ENCODE measurements at places on chromosomes 16 and 17.

- DNase-seq, result peak; percentile 81
Measured at GRCh38 chr16:56481468-56482122, 30.2 kb downstream of the OGFOD1 start.

DNA sequence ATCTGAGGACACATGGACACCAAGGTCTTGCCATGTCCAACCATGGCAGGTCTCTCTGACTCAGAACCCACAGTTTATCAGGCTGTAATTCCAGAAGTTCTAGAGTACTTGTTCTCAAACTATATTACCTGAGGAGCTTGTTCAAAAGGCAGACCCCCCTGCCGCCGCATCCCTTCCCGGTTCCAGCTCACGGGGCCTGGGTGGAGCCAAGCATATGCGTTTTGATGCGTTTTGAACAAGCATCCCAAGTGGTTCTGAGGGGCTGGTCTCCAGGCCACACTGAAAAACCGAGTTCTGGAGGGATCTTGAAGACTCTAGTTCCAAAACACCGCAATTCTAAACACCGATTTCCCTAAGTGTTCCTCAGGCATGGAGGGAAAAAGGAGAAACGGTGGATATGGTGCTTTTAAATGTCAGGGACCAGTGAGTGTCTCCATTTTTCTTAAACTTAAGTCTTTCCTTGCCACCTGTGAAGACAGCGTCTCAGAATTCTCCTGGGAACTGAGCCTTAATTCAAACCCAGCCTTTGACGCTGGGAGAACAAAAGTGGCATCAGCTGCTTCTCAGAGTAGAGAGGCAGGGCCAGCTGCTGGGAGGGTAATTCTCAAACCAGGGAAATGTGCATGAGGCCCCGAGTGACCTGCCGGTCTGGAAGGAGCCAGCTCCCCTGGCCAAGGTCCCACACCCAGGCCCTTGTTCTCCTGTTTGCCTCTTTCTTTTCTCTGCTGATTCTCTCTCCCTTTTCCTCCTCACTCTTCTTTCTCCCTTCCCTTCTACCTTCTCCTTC is 84.4 kb upstream of the PLCG2 start:
- no peak for DNase-seq

DNA sequence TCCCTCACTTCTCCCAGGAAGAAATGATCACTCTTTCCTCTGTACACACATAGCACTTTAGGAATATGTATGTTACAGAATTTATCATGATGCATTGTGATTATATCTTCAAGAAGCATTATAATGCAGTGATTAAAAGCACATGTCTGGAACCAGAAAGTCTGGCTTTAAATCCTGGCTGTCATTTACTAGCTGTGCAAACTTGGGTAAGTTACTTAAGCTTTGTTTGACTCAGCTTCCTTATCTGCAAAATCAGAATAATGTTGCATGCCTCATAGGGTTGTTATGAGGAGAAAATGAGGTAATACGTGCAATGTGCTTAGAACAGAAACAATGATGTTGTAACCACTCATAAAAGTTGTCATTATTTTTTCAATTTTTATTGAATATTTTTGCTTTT is 156.3 kb upstream of the ZKSCAN2 start:
- DNase-seq, result peak; percentile 1

DNA sequence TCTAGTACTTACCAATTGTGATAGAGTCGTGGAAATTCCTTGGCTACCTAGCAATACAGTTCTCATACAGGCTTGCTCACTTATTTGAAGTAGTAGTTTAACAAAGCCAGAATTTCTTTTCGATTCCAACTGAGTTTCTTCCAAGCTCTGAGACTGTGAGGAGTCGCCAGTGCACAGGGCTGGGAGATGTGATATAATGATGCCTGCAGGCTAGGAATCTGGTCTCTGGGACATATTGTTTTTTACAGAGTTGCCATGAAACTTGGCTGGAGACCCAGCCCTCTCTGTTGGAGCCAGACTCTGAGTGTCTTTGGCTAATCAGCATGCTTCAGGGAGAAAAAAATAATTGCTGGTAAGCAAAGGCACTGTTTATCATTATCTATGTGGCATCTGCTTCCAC is 698.8 kb upstream of the GOT2 start:
- no peak for DNase-seq

DNA sequence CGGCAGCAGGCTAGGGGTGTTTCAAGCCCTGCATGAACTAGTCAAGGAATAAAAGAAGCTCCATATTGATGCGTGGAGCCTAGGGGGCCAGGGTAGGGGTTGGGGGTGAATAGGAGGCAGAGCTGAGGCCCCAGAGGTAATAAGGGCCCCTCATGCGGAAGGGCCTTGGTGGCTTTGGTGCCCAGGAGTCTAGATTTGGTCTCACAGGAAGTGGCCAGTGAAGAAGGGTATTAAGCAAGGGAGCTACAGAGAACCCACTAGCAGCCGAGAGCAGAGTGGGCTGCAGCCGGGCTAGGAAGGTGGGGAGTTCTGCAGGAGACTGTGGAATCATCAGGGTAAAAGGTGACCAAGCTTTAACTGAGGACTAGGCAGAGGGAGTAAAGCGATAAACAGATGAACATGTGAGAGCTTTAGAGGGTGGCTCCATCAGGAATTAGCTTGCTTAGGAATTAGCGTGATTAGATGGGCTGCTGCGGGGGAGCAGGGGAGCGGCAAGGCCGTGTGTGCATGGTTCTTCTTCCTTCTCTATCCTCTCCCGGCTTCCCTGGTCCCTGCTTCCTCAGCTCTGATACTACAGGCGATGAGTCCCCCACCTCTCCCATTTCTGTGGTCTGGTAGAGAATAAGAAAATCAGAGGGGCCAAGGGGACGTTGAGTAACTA is 9.8 kb downstream of the GNGT2 start:
- no peak for DNase-seq

DNA sequence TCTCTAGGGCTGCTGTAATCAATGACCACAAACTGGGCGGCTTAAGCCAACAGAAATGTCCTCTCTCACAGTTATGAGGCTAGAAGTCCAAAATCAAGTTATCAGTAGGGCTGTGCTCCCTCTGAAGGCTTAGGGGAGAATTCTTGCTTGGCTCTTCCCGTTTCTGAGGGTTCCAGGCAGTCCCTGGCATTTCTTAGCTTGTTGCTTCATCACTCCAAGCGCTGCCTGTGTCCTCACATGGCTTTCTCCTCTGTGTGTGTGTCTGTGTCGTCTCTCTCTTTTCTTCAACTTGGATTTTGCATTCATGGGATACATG is 13.7 kb upstream of the CDC42EP4 start:
- peak; percentile 81 for DNase-seq

- DNase-seq, result no peak
Measured at GRCh38 chr16:84840687-84841627, 21.2 kb downstream of the CRISPLD2 start.

GRCh38 chr16:66525396-66526180 is 24.3 kb downstream of the TK2 start:
- DNase-seq, result no peak

DNA sequence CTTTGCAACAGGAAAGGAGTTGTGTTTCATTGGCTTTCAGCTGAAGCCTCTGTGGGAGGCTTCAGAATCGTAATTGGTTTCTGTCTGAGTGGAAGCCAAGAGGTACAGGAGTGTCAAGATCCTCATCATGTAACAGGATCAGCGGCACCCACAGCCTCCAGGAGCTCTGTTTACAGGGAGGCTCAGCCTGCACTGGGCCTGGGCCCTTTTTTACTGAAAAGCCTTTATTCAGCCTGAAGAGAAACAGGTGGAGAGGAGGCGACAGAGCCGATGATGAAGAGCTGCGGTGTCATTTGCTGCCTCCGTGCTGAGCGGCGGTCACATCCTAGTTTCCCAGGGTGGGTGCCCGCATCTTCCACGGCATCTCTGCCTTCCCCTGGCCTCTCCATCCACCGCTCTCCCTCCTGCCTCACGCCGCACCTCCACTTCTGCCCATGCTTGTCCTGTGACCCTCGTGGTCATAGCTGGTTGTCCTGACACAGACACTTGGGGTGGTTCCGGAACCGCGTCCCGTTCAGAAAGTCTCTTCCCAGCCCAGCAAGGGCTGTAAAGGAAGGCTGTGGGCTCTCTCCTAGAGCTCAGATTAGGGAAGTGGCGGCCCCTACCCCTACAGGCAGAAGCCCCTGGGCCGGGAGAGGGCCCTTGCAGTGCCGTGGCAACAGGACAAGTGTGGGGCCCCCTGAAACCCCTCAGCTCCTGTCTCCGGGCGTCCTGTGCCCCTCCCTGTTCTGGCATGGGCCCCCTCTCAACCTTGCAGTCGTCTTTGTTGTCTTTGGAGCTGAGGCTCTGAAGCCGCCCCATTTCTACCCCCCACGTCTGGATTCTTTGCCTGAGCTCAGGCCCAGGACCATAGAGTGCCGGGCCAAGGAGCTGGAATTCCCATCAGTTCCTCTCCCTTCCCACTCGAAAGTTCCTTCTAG is 53.9 kb upstream of the CHMP6 start:
- no peak for DNase-seq

DNA sequence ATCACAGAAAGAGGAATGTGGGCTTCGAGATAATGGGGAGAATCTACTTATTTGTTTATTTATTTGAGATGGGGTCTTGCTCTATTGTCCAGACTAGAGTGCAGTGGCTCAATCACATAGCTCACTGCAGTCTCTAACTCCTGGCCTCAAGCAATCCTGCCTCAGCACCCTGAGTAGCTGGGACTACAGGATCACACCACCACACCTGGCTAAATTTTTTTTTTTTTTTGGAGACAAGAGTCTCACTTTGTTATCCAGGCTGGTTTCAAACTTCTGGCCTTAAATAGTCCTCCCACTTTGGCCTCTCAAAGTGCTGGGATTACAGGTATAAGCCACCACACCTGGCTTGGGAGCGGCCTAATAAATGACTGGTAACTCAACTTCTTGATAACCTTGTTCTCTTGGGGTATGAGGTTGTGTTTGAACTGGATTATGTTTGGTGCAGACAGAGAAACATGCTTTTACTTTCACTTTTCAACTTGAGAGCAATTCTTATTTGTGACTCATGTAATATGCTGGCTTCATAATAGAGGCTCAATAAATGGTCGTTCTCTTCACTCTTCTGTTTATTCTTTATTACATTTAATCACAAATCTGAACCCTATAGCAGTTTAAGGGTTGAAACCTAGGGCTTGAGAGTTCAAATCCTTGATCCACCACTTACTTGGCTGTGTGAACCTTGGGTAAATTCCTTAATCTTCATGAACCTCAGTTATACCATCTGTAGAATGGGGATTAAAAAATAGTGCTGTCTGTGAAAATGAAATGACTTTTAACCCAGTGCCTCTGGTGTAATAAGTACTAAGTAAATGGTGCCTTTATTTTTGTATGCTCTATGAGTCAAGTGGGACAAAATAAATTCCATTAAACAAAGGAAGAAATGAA is 129.1 kb upstream of the HS3ST2 start:
- DNase-seq, result peak; percentile 54

- DNase-seq, result no peak
Measured at GRCh38 chr17:27994586-27994985, 47.9 kb upstream of the NLK start.

- no peak for DNase-seq
Measured at GRCh38 chr17:57201481-57201880, 54.8 kb upstream of the MSI2 start.

- DNase-seq, result no peak
Measured at GRCh38 chr16:67544329-67544841, 15.8 kb downstream of the RIPOR1 start.

DNA sequence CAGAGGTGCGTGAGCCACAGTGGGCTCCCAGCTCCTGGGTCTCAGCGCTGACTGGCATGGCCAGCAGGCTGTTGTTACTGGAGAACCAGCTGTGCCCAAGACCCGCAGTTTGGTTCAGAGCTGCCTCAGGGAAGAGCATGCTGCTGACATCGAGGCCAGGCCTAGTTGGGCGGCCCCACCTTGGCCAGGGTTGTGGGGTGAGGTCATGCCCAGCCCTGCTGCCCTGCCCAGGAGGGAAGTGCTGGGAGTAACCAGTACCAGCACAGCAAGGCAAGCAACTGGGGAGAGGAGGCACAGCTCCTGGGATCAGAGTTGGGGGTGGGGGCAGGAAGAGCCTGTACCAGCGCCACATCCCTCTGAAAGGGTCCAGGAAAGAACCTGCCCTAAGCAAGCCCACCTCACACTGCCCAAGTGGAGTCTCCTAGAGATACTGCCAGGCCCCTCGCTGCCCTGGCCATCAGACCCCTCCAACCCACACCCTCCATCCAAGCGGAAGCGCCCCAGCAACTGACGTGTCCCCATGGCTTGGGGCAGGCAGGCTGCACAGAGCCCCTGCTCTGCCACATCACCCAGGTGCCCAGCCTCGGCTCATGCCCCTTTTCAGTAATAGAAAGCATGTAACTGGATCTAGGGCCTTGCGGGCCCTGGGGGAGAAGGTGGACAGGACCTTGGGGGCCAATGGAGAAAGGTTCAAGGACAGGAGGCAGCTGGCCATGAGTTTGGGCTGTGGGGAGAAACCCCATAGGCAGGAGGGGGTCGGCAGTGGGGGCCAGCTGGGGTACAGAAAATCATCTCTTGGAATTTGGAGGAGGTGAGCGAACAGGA is 990 bp downstream of the DOK4 start:
- DNase-seq, result no peak

DNA sequence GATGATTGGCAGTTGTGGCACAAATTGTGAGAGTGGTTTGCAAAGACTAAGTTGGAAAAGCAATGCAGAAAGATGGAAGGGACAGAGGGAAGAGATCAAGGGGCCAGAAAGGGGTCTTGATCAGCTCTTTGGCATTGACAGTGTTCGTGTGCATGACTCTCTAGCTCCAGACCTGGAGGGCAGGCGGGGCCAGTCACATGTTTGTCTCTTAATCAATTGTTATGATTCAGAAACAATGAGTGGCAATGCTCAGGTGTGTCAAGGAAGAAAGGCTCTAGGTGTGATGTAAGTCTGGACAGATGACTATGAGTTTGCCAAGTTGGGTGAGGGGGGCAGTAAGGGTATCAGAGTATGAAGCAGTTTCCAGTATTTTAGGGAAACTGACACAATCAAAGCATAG is 32.1 kb downstream of the WSB1 start:
- no peak for DNase-seq

DNA sequence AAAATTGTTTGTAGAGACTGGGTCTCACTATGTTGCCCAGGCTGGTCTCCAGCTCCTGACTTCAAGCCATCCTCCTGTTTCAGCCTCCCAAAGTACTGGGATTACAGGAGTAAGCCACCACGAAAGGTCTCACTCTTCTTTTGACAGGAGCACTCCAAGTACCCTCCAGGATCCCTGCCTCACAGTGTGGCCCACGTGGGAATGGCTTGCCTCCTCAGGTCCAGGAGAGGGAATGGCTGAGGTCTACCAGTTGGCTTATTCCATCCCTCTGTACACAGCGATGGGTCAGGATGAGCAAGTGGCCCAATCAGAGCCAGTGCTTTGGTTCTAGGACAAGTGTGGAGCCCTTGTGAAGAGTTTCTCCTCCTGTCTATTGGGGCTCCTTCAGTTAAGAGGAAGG is 73.7 kb upstream of the ZNF423 start:
- no peak for DNase-seq

DNA sequence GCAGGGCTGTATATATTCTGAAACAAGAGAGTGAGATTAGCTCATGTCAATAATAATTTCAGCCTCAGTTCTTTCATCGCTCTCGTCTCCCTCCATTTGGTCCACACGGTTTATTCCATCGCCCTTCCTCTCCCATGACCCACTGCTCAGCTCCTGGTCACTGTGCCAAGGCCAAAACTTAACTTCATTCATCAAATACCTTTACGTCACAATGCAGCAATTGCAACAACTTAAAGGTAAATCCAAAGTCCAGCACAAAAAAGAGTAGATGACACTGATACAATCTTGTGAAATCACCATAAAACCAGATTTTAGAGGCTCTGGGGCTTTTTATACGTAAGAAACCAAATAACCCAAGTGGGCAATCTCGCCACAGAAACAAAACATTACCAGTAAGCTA is 72.0 kb downstream of the ANKRD11 start:
- no peak for DNase-seq

GRCh38 chr17:835263-835662 is 53.1 kb downstream of the MRM3 start:
- DNase-seq, result peak; percentile 98

- DNase-seq, result no peak
Measured at GRCh38 chr17:80129006-80129565, 17.8 kb downstream of the EIF4A3 start.

Data from iris pigment epithelial cell (primary cell).